NCI-H774 (cell line): ENCODE measurements at places on chromosomes 2 and 18.

- DNase-seq: no peak
Observed at GRCh38 chr2:150122871-150123613, 364.4 kb downstream of the RND3 start.

GRCh38 chr2:195251214-195251613, 405.8 kb upstream of the SLC39A10 start:
- no peak for DNase-seq

GRCh38 chr2:120821446-120822160, 85.9 kb downstream of the GLI2 start:
- no peak for DNase-seq

DNA sequence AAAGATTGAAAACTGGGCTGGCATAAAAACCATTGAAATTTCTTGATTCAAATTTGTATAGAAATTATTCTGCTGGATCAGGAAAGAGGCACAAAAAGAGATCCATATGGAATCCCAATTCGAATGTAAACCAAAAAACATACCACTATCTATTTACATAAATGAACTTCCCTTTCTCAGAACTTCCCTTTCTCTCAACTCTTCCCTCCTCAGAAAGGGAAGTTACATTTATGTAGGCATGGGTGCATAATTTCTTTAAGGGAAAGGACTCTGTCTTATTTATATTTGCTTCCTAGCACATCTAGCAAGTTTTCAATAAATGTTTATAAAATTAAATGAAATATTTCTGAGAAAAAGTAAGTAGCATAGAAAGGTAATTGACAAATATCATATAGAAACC, 398.1 kb upstream of the ATP5MC3 start:
- DNase-seq: no peak

DNA sequence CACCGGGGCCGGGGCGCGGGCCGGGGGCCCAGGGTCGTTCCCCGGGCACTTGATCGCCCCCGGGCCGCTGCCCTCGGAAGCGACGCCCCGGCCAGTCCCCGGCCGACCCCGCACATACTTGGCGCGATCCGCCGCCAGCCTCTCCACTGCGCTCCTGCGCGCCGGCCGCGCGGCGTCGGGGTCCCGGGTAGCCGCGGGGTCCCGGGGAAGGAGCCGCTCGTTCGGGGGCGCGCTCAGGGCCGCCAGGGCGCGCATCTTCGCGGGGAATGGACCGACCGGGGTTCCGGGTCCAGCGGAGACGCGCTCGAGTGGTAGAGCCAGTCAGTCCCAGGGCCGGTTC, 204 bp downstream of the FAM110C start:
- no peak for DNase-seq

DNA sequence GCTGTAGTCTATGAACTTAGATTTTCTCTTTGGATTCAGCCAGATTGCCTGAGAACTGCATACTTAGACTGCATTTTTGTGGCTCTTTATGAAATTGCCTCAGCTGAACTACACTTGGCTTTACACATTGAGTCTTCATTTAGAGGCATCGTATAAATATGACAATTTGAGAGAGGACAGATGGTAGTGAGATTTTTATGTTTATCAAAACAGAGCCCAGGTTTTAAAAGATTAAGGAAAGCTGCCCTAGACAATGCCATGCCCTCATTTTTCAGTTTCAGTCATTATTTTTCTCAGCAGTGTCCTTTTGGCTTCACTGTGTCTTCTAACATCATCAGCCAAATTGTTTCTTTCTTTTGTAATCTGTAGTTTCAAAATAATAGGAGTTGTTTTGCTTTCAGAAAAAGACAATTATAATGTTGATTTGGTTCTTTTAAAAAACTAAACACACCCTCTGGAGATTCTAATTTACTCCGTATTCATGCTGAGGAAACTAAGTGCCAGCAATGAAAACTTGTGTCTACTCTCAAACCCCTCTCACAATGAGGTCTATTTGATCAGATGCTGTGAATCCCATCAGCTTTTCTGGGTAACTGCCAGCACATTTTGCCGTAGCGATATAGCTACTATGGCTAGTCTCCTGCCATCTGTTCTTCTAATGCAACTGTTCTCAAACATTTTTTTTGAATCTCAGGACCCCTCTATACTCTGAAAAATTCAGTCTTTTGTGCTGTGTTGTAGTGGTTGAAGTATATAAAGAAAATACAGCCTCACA, 46.2 kb downstream of the TWSG1 start:
- peak; percentile 27 for DNase-seq

GRCh38 chr2:158025255-158025996, 76.2 kb upstream of the UPP2 start:
- no peak for DNase-seq

- DNase-seq: no peak
Observed at GRCh38 chr2:237944302-237944701, 22.5 kb upstream of the UBE2F start.

- DNase-seq: no peak
Observed at GRCh38 chr2:123870206-123870880, 154.7 kb upstream of the CNTNAP5 start.

DNA sequence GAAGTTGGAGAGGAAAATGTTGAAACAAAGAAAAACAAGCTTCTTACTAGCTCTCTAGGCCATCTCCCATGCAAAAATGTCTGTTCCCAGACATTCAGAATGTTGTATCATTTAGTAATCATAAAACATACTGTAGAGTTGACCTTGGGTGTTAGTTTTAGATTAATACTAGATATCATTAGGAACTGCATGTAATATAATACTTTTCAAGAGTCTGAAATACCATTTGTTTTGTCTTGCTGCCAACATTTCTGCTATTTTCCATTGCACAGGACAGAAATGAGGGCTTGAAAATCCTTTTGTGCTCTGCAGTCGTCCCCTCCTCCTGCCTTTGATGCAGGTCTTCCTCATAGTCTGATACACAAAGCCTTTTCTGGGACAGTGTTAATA, 89.5 kb upstream of the RBMS1 start:
- DNase-seq: peak; percentile 16

DNA sequence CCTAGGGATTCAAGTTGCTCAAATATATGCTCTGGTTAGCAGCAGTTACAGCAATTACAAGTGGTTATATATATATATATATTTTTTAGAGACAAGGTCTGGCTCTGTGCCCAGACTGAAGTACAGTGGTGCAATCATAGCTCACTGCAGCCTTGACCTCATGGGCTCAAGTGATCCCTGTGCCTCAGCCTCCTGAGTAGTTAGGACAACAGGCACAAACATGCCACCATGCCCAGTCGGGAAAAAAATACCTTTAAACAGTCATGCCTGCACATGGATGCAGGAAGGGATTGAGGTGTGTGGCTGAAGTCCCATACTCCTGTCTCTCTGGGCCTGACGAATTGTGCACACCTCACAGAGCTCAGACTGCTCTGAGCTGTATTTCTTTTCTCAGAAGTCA, 19.6 kb upstream of the DNAH7 start:
- DNase-seq: no peak

DNA sequence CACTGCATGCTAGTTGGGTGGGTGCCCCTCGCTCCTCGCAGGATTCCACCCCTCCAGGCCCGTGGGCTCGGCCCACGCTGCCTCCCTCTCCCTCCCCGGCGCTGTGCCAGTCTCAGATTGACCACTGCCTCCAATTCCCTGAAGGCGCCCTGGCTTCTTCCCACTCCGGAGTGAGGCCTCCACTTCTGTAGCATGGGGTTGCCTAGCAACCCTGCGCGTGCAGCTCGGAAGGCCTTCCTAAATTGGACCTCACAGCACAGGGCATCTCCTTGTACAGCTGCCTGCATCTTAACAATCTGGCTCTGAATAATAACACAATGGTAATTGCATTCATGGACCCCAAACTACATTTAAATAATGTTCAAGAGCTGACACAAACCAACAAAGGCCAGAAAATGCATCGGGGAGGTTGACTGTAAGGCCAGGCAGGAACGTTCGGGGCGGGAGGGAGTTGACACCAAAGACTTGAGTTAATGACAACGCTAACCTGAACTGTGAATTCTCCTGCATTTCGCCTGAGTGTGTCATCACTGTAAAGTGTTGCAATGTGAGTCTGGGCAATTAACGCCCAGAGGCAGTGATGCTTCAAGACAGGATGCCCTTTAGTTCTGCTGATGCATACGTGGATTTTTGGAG, 222.9 kb downstream of the ZBTB7C start:
- DNase-seq: no peak

- no peak for DNase-seq
Observed at GRCh38 chr2:30193104-30193681, 38.1 kb upstream of the LBH start.

DNA sequence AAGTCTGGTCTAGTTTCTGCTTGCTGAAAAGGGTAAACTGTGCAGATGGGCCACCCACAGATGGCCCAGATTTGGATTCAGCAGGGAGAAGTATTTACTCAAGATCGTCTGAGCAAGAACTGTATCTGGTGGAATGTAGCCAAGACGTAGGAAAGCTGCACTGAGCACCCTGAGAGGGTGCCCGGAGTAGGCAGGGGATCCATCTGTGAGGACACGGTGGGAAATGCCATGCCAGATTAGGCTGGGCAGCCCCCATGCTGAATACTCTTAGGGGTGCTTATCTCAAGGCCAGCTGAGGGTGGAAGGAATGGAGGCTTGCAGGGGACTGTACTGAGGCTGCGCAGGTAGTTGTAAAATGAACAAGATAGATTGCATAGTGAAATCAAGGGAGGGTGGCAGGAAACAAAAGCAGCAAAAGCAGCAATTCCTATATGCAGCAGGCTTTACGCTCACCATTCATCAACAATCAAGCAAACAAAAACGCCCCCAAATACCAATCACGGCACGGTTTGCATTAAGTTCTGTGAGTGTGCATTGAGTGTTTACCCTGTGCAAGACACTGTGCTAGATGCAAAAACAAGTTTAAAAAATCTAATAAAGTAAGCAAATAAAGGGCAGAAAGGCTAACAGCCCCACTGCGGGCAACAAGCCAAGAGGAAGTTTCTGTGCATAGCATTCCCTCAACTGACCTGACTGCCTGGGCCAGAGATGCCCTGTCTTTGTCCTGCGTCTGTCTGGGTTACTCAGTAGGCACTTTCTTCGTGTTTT, 32.2 kb upstream of the LPIN2 start:
- peak; percentile 31 for DNase-seq

DNA sequence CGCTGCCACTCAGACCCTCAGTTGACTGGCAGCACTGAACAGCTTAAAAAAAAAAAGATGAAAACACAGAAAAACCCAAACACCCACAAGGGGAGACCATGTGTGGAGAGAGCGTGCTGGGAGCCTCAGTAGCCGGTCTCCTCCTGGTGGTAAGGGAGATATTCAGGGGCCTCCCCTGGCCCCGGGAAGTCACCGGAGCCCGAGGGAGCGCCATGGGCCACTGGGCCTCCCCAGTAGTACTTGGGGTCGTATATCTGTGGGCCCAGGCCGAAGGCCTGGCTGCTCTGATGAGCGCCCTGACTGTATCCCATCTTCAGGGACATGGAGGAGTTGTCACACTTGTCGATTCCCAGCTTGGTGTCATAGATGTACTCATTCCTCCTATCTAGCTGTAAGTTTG, 145.7 kb upstream of the TEKT4 start:
- DNase-seq: no peak

DNA sequence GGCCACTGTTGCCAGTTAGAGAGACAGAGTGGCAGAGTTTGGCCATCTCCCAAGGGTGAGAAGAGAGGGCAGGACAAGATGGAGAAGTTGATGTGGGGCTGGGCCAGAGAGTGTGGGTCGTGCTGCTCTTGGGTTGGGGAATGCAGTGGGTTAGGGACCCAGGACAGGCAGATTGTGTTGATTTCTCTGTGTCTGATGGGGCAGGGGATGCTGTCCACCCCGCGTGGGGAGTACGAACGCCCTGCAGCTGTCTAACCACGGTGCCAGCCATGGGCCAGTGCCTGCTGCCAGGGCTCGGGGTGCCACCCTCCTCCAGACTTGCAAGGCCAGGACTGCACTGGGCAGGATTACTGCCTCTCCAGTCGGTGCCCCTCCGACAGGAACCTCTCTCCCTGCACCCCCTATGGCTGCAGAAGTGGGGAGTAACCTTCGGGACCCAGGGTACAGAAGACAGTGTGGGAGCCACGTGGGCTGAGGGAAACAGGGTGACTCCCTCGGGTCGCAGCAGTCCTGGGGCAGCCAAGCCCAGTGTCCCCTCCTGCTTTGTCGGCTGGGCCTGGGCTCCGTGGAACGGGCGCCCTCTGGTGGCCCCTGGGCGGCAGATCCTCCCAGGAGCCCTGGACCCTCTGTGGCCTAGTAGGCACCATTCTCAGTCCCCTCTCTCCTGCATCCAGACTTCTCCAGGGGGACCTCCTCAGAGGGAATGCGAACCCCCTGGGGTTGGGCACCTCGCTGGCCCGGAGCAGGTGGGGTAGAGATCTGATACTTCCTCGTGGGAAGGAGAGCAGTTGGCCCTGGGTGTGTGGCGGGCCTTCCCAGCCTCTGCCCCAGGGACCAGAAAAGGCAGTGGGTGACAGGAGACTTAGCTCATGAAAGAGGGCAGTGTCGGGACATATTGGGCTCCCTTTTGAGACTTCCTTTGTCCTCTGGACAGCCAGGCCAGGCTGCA, 2.7 kb downstream of the GPC1 start:
- DNase-seq: no peak

GRCh38 chr2:219308142-219309101, 779 bp downstream of the PTPRN start:
- DNase-seq: no peak

- no peak for DNase-seq
Observed at GRCh38 chr2:196279541-196279940, 108.2 kb upstream of the STK17B start.

DNA sequence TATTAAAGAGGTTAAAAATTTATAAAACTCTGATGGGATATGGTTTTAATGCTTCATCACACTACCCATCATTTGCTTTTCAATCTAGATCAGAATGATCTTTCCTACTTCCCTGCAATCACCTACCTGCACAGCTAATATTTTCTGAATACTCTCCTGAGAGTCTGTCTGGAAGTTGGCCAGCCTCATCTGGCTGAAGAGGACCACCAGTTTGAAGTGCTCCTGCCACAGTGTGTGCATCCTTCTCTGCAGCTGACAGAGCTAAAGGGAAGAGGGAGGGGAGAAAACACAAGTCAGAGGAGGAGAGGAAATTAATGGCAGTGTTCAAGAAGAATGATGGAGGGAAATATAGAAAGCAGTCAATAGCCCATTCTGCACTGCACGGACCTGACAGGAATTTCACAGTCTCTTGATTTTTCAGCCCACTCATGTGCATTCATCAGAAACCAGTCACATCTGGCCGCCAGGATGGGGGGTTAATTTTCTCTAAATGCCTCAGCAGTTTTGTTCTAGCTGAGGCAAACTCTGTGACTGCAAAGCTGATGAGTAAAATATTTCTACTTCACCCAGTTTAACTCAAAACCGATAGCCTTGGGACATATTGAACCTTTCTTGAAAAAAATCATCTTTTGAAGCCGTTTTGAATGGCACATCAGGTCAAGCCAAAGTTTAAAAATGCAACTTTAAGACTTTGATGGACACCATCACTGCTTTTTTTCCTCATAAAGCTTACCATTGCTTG, 201.8 kb upstream of the KLHL14 start:
- DNase-seq: no peak

GRCh38 chr18:48843162-48843561, 107.6 kb downstream of the SMAD7 start:
- DNase-seq: no peak
